ENCODE measurements at places on chromosomes 13 and 19.

DNA sequence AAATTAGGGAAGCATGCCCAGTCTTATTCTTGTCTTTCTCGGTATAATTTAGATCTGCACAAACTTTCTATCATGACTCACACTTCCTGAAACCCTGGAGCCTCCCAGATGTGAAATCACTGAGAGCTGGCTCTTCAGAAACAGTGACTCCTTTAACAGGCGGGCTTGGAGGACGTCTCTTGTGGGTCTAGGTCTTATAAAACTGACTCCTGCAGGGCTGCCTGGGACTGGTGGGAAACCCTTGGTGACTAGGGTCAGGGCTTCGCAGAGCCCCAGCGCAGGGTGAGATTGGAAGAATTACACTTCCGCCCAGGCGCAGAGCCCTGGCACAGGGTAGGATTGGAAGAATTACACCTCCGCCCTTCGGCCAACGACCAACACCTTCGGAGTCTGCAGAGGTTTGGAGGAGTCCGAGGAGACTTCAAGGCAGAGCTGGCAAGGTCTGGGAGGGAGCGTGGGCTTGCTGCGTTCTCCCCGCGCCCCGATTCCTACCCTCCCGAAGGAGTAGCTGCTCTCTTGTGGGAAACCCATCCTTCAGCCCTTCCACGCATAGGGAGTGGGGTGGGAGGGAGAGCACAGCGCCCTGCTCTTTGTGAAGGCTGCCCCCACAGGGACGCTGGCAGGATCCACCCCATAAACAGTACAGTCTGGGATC is 43.4 kb upstream of the MAP3K10 start:
- peak; percentile 78 for DNase-seq

- no peak for DNase-seq
Measured at GRCh38 chr19:14473978-14474578, 1.1 kb downstream of the PTGER1 start.

GRCh38 chr19:8194528-8195267 is 14.5 kb upstream of the CERS4 start:
- no peak for DNase-seq

- DNase-seq = no peak
Measured at GRCh38 chr19:10603084-10603872, 16.2 kb upstream of the AP1M2 start.

GRCh38 chr19:13207237-13207845 is 57.1 kb downstream of the IER2 start:
- DNase-seq = peak; percentile 29

DNA sequence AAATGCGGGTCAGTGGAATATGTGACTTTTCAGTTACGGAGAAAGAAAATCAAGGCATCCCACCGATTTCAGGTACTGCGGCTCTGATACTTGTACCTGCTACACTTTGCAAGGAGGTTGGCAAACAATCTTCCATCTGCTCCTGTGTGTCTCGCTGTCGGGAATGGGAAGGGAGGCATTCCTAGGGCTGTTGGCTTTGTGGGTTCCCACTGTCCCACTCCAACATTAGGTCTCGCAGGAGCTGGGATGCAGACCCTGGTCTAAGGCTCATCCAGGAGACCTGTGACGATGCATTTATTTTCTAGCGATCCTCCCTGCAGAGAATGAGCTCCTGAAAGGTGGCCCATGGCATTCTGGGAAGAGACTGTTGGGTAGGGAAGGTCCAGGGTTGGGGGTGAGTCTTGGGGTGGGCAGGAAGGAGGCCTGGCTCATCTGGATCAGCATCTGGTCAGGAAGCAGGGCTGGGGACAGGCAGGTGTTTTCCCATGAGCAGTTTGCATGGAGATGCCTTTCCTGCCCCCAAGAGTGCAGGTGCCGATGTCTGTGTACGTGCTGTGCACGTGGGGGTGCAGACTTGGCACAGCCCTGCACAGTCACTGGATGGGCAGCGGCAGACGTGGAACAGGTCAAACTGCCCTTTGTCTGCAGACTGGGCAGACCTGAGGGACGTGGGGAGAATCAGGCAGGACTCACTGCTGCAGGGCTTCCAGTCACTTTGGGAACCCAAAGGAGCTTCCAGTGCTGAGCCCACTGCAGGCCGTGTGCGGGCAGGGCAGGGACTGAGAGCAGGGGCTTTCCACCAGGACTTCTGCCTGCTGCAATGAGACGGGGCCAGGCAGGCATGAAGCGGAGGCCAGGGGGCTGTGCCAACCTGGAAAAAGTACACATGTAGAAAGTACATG is 152.4 kb downstream of the TEX29 start:
- DNase-seq = no peak

DNA sequence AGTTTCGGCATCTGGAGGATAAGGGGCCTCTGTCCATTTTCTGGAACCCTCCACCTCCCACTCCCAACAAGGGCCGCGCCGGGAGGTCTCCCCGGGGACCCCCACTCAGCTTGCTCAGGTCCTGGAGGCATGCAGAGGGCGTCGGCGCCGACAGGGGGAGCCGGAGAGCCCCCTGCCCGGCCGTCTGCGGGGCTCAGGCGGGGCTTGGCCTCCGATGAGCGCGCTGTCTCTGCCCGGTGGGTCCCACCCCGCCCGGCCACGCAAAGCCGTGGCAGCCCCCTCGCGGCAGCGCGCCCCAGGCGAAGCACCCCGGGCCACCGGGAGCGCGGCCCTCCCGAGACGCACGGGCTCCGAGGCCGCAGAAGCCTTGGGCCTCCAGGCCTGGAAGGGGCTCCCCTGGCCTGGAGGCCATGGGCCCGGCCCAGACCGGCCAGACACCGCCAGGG is 149.7 kb upstream of the ZNF536 start:
- no peak for DNase-seq

GRCh38 chr13:49388091-49388635 is 55.7 kb downstream of the CAB39L start:
- DNase-seq = no peak

DNA sequence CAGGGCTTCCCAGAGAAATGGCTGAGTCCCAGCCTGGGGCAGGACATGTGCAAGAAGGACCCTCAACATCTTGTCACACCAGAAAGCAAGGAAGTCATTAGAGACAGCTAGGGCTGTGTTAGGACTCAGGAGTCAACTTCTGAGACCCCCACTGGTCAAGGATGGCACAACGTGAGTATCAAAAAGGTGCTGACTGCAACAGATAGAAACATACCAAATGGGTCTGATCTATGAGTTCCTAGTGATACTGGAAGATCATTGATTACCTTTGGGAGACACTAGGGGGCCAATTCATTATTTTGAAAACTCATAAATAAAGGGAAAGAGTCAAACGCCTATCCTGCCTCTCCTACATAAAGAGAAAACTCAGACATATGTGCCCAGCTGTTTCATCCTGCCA is 73.5 kb upstream of the GJB6 start:
- DNase-seq = no peak

GRCh38 chr13:52070929-52071523 is 46.5 kb downstream of the UTP14C start:
- peak; percentile 64 for DNase-seq

GRCh38 chr19:52566588-52566987 is 3.5 kb upstream of the ZNF701 start:
- peak; percentile 74 for DNase-seq

- no peak for DNase-seq
Measured at GRCh38 chr19:18428173-18428786, 9.1 kb downstream of the SSBP4 start.

GRCh38 chr13:27327633-27328032 is 57.0 kb downstream of the RASL11A start:
- DNase-seq = no peak
